ENCODE measurements at places on chromosomes 5 and 9.

DNA sequence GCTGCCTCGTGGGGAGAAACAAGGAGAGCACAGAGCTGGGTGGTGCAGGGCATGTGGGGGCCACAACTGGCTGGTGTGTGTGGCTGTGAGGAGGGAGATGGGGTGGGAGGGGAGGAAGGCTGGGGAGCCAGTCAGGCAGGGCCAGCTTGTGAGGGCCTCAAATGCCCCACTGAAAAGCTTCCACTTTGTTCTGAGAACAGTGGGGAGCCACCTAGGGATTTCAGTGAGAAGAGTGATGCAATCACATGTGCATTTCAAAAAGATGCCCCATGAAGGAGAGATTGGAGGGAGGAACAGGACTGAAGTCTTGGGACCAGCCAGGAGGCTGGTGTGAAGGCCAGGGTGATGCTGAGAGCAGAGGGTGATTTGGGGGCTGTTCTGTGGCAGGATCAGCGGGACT lies 1.3 kb downstream of the OR13J1 start:
- ATAC-seq, result no peak

DNA sequence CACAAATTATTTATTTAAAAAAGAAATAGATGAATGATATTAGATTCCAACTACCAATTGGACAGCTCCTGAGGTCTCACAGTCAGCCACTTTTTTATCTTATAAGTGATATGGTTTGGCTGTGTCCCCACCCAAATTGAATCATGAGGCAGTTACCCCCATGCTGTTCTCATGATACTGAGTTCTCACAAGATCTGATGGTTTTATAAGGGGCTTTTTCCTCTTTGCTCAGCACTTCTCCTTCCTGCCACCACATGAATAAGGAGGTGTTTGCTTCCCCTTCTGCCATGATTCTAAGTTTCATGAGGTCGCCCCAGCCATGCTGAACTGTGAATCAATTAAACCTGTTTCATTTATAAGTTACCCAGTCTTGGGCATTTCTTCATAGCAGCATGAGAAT lies 12.9 kb downstream of the NLN start:
- ATAC-seq, result peak; percentile 16

GRCh38 chr5:142549834-142550233 lies 136.1 kb downstream of the FGF1 start:
- ATAC-seq, result no peak

GRCh38 chr5:135439231-135440205 lies 7.6 kb downstream of the DCANP1 start:
- ATAC-seq, result no peak

DNA sequence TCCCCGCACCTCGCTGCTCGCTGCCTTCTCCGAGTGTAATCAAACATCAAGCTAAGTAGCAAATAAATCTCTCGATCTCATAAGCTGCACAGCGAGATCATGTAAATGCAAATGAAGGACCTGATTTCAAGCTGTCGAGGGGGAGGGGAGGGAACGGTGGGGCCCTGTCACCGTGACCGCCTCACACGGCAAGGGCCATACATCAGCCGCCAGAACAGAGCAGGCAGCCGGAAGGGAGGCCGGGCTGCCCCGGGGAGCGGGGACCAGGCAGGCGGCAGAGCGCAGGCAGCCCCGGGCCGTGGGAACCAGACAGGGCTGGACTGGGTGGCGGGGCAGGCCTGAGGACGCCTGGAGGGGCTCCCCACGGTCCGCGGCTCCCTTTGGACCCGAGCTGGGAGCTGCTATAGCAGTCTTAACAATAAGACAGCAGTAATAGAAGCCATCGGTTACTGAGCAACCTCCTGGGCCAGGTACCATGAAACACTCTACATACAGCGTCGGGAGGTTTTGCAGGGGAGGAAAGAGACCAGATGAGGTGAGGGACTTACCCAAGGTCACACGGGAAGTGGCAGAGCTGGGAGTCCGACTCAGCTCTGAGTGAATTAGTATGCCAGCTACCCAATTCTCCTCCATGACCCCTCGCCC lies 76.8 kb downstream of the CFAP77 start:
- ATAC-seq, result peak; percentile 34

DNA sequence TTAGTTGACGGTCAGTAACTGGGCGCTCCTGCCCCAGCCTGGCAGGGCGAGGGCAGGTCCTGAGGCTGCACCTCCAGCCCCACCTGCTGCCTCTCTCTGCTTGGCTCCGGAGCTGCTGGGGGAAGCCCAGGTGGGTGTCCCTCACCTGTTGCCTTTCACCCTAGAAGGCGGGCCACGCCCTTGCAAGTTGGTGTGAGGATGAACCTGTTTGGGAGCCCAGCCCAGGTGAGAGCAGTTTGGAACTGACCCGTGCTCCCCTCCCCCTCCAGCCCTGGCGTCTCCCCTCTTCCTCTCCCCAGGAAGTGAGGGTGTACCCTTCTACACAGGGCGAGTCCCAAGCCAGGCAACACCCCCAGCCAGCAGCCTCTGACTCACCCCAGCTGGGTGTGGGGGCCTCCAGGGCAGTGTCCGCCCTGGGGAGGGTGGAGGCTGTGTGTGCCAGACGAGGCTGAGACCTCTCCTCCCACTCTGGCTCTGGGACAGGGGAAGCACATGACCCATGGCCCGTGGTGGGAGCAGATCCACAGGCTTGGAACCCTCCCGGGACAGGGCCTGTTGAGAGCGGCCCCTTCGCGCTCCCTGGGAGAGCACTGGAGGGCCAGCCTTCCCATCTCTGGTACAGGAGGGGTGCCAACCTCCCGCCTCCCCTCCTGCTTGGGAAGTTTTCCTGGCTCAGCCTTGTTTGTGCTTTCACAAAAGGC lies 10.4 kb downstream of the LRRC8A start:
- peak; percentile 48 for ATAC-seq

DNA sequence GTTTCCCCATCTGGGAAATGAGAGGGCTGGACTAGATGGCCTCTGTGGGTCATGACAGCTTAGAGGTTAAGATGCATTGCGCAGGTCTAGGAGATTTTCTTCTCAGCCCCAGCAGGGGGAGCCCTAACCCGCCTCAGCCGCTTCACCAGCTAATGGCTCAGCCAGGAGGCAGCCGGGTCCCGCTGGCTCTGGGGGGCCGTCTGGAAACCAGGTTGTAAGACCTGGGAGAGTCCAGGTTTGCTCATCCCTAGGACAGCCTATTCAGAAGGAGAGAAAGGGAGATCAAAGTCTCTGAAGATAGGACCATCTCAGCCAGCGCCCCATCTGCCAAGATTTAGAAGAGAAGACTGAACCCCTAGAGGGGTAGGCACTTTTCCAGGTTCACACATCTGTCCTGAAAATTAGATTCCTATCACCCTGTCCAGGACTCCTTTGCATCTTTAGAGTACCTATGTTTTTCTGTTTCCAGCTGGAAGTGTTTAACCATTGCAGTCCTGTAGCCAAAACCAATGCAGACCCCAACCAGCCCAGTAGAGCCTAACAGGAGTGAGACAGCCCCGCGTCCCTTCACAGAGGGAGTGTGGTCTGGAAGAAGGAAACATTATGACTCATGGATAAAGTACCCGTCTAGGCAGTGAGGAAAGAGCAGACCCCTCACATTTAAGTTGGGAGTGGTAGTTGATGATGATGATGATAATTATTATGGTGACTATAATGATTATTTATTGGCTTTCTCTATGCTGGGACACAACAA lies 27.5 kb downstream of the SPARC start:
- peak; percentile 87 for ATAC-seq

DNA sequence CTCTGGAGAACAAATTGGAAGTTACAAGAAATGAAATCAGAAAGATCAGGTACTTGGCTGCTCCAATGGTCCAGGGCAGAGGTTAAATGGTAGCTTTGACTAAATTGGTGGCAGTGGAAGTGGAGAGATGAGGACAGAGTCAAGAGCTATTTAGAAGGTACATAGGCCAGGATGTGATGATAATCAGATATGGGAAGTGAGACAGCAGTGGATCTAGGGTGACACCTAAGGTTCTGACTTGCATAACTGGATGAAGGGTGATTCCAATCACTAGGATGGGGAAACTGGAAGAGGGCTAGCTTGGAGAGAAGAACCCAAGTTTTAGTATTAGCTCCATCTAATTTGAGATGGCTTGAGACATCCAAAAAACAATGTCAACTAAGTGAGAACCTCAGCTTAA lies 24.0 kb upstream of the NDUFB6 start:
- no peak for ATAC-seq

GRCh38 chr5:66538531-66538930 lies 57.7 kb upstream of the MAST4 start:
- ATAC-seq, result no peak

DNA sequence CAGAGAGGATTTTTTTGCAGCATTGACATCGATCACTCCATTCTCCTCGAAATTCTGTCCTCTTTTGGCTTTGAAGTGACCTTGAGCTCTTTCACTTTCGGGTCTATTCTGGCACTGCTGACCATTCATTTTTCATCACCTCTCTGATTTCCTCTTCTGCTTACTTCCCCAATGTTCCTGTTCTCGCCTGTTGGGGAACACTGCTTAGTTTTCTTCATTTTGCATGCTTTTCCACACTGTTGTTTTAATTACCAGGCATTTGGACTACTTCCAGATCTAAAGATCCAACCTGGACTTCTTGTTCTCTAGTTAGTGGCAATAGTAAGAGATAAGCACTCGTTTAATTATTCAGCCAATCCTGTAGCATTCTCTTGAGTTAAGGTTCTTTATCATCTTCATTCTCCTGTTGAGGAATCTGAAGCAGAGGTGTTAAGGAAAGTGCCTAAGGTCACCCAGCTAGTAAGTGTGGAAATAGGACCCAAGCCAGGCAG lies 53.4 kb downstream of the MAN2A1 start:
- no peak for ATAC-seq

DNA sequence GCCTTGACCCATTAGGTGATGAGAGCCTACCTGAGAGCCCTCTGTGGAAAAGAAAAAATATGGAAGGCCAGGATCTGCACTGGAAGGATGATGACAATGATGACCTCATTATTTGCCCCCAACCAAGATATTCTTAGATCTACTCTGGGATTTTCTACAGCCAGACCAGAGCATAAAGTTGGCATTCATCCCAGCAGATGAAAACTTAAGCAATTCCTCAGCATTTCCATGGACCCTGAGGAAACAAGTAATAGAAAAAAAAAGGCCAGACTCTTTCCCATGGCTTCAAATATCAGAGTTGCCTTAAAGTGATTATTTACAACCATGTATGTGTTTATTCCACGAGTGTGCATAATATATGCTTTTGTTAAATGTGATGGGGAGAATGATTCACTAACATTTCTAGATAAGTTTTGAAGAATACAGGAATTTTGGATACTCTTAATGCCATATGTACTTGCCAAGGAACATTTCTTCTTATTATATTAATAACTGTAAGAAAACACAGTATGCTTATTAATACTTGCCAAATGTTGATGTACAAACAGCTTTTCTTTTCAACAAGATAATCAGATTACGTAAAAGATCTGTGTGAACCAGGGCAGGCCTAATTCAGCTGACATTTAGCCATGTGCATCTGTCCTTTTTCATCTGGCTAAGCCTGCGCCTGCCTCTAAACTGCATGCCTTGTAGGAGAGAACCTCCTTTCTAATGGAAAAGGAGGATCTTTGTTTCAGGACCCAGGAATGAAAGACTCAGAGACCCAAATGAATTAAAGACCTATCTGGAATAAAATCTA lies 94.8 kb downstream of the ARRDC3 start:
- no peak for ATAC-seq

DNA sequence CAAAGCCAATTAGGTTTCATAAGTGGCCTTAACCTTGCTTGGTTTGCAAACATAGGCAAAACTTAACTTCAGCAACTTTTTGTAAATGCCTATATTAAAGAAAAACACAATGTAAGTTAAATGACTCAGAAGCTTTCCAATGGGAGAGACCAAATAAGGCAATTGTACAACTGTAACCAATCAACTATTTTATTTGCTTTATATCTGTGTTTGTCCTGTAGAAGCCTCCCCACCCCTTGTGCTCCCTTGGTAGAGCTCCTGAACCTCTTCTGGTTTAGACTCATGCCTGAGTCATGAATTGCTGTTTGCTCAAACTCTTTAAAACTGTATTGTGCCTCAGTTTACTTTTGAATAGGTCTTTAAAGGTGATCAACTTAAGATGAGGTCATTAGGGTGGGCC lies 3.0 kb upstream of the C1QTNF3 start:
- ATAC-seq, result no peak

DNA sequence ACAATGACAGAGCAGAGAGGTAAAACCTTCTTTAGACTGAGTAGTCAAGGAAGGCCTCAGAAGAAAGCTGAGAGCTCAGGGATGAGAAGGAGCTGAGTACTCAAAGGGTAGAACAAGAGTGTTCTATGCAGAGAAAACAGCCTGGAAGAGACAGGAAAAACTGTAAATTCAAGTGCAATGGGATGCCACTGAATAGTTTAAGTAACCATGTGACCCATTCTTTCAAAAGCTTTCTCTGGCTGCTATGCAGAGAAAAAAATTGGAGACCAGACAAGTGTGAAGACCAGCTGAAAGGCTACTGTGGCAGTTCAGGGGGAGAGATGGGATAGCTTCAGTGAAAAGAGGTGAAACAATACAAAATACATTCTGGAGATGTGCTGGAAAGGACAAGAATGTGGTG lies 61.3 kb upstream of the RNF38 start:
- ATAC-seq, result no peak

GRCh38 chr9:7201196-7201595 lies 443.4 kb downstream of the KDM4C start:
- no peak for ATAC-seq

DNA sequence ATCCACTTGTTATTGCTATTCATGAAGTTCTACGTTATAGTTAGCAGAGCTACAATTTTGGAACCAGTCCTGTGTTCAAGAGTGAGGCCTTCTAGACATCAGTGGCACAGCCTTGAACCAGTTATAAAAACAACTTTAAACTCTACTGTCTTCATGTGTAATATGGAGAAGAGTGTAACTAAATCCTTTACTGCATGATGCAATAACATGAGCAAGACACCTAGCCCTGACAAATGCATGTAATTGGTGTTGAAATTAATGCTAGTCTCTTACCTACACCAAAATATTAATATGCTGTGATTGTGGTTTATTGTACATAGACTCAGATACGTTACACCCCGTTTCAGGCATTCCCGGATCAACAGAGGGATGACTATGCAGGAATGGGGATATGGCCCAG lies 654.6 kb downstream of the IRX1 start:
- ATAC-seq, result no peak
